HCT116 (cell line): ENCODE measurements at places on chromosomes 1 and 21. TPM values are rescaled to one million over a fixed set of nuclear protein-coding genes. Genes with fewer than 3 reads are reported as not detected.

- H3K4me1 ChIP-seq = no peaks in the 10 kb centered on the region
- H3K4me3 ChIP-seq = no peak overlapping the region
- H3K27ac ChIP-seq = no peak overlapping the region
- H3K36me3 ChIP-seq = no peaks in the 10 kb centered on the region
Measured at GRCh38 chr1:222525951-222526350, 22.0 kb downstream of the HHIPL2 start.

DNA sequence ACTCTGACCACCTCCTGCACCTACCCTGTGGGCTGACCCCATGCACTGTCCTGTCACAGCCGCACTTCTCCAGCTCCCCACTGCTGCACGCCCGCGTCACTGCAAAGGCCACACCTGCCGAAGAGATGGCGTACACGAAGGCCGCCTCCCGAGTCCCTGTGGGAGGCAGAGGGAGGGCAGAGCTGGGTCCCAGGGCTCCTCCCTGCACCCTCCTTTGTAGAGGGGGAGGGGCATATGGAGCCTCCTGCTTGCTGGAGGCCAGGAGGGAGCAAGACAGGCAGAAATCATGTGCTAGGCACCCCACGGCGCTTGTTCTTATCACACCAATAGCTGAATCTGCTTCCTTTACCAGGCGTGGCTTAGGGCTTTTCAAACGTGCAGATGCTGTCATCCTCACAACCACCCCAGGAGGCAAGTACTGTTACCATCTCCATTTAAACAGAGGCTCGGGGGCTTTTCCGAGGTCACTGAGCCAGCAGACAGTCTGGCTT lies 21.4 kb downstream of the WNT4 start:
- H3K4me3 ChIP-seq = no peak overlapping the region
- no peak overlapping the region for H3K27ac ChIP-seq
- no peak for DNase-seq
- no peaks in the 10 kb centered on the region for H3K27me3 ChIP-seq

DNA sequence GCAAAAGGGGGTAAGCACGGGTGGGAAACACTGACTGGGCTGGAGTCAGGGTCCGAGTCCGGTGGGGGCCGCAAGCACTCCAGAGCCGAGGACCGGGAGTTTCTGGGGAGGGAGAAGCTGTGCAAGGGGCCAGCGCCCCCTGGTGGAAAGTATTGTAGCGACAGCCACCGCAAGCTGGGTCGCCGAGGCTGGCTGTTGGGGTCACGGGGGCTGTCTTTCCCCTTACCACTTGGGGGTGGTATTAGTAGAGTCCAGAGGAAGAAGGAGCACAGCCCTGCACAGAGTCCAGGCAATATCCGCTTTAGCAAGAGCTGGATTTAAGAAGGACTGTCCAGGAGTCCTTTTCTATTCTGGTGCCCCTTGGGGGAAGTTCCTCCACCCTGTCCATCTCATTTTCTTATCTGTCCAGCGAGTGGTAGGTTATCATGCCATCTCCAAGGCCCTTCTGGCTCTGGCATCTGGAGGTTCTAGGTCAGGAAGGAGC lies 17.9 kb upstream of the ETV3 start:
- H3K4me3 ChIP-seq = peak overlapping the region; percentile 23
- no peaks in the 10 kb centered on the region for H3K27me3 ChIP-seq
- no peak overlapping the region for H3K27ac ChIP-seq
- peak; percentile 48 for DNase-seq
- H3K4me1 ChIP-seq = peaks cover 8% of the 10 kb centered on the region; the same call in 1 of the 2 replicates

DNA sequence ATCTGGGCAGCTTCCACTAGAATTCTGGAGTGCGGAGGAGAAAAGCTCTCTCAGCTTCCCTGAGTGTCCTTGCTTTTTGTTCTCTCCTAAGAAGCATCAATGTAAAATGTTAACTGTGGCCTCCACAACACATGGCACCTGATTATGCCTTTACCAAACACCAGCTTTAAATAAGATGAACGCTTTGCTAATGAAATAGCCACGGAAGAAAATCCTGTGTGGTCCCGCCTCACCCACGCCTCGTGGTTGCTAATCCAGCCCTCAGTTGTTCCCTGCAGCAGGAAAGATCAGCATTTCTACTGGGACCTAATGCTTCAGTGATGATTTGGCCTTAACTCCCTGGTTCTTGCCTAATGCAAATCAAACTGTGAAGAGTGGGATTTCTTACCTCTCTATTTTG lies 1.8 kb upstream of the ERG start:
- DNase-seq = no peak
- H3K27me3 ChIP-seq = peaks cover 34% of the 10 kb centered on the region
- no peak overlapping the region for H3K4me3 ChIP-seq

- no peaks in the 10 kb centered on the region for H3K27me3 ChIP-seq
- H3K4me3 ChIP-seq = no peak overlapping the region
- no peaks in the 10 kb centered on the region; the same call in 1 of the 2 replicates for H3K4me1 ChIP-seq
- DNase-seq = no peak
Measured at GRCh38 chr21:45535341-45536081, 6.7 kb downstream of the SLC19A1 start.

GRCh38 chr1:114290776-114291175 lies 137.1 kb upstream of the SYT6 start:
- no peak overlapping the region for H3K27ac ChIP-seq
- H3K4me1 ChIP-seq = no peaks in the 10 kb centered on the region
- H3K27me3 ChIP-seq = 0 out of 2 replicates have a peak, but pooled peaks cover 3% of the 10 kb centered on the region
- H3K4me3 ChIP-seq = no peak overlapping the region
- H3K36me3 ChIP-seq = no peaks in the 10 kb centered on the region

DNA sequence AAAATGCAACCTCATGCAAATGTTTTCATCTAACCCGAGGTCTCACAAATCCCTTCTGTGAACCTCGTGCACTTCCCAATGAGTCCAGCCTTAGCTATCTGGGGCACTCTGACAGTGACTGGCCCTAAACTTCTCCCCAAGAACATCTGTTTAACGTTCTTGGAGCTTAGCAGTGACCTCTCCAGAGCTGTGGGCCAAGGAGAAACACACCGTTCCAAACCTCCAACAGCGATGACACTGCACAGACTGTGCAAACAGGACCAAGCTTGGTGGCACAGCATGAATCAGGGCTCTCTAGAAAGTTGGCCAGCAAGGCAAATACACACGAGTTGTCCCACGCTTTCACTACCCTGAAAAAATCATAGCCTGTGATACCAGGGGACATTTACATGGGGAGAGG lies 15.8 kb downstream of the BEND5 start:
- no peak for DNase-seq
- no peaks in the 10 kb centered on the region for H3K4me1 ChIP-seq
- H3K36me3 ChIP-seq = no peaks in the 10 kb centered on the region

DNA sequence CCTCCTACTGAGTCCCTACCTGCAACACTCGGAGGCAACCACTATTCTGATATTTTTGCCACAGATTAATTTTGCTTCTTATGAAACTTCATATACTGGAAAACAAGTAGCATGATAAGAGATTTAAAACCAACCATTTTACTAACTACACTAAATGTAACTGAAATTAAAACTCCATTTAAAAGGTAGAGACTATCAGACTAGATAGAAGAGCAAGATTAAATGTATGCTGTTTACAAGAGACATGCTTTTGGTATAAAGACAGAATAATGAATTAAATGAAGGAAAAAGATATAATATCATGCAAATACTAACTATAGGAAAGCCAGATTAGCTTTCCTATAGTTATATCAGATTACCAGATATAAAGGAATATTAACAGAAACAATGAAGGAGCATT lies 175.9 kb downstream of the DYRK1A start:
- no peaks in the 10 kb centered on the region for H3K27me3 ChIP-seq
- no peak overlapping the region for H3K4me3 ChIP-seq
- H3K4me1 ChIP-seq = peaks cover 5% of the 10 kb centered on the region; the same call in 1 of the 2 replicates
- no peaks in the 10 kb centered on the region for H3K36me3 ChIP-seq
- DNase-seq = no peak
- H3K27ac ChIP-seq = no peak overlapping the region

DNA sequence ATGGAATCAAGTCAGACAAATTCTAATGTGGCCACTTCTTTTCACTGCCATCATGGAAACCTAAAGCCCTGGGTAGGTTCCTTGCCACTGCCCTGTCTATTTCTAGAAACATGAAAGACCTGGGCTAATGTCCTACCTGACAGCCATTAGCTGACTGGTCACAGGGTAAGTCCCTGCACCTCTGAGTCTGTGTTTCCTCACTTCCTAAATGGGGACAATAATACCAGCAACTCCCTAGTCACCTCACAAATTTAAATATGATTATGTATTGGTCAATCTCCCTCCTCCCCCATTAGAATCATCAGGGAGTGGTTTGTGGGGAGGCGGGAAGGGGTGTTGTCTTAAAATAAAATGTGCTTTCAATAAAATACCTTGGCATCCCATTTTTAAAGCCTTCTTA lies 2.2 kb downstream of the CREG1 start:
- no peaks in the 10 kb centered on the region; the same call in 1 of the 2 replicates for H3K36me3 ChIP-seq
- H3K27ac ChIP-seq = no peak overlapping the region
- H3K4me3 ChIP-seq = no peak overlapping the region
- peaks cover 12% of the 10 kb centered on the region; the same call in 1 of the 2 replicates for H3K4me1 ChIP-seq

GRCh38 chr1:31801458-31801857 lies 14.4 kb downstream of the SPOCD1 start:
- H3K4me1 ChIP-seq = peaks cover 36% of the 10 kb centered on the region
- no peak overlapping the region for H3K4me3 ChIP-seq
- no peak overlapping the region for H3K27ac ChIP-seq
- H3K27me3 ChIP-seq = no peaks in the 10 kb centered on the region

DNA sequence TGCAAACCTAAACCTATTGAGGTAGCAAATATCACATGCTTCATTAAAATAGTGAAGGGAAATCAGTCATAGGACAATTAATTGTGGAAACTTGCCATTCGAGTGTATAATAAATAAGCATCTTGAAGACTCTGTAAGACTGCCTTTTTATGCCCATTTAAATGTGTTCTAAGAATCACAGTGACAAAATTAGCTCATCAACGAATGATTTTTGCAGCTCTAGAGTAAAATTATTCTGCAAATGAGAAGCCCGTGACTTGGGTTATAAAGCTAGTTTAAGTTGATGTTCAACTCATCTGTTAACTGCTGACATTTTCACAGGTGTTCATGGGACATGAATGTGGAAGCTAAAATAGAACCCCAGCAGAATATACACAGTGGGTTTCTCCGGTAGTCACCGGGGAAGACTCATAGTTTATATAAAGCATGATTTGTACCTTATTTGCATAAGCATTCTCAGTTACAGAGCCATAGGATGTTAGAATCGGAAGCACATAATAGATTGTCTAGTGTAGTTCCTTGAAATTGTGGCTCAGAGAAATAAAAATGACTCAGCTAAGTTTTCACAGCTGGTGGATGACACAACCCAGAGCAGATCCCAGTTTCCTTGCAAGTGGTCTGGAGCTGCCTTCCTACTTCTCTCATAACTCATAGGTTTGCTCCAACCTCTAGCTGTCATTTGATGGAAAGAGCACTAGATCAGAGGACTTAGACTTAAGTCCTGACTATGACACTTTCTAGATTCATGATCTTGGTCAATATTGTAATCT lies 107.3 kb downstream of the UCHL5 start:
- no peak for DNase-seq
- H3K27me3 ChIP-seq = no peaks in the 10 kb centered on the region
- H3K27ac ChIP-seq = no peak overlapping the region
- peaks cover 8% of the 10 kb centered on the region for H3K36me3 ChIP-seq
- no peaks in the 10 kb centered on the region for H3K4me1 ChIP-seq
- no peak overlapping the region for H3K4me3 ChIP-seq

DNA sequence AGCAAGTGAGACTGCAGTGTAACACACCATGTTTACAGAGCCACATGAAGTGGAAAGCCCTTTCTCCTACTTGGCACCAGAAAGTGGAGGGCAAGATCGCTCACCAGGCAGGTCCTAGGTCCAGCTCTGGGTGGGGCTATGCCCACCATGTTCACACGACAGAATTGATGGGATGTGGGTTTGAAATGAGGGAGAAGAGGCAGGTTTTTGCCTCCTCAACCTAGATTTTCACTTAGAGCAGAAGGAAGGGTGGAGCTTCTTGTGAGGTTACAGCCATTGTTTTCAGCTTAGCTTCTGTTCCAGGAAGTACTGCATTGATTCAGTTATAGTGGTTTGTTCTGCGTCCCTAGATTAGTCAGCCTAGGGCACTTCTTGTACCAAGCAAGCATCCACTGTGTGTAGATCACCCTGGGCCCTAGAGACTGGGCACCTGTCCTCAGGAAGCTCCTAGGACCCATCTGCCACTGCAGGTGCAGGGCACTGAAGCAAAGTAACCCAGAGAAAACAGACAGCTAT lies 2.3 kb downstream of the CD53 start:
- no peak overlapping the region for H3K27ac ChIP-seq
- peaks cover 4% of the 10 kb centered on the region; the same call in 1 of the 2 replicates for H3K27me3 ChIP-seq
- H3K4me3 ChIP-seq = no peak overlapping the region
- H3K4me1 ChIP-seq = peaks cover 4% of the 10 kb centered on the region; the same call in 1 of the 2 replicates
- DNase-seq = no peak

NTPCR gene
- 34.2 TPM for total RNA-seq

XKR8 gene
- total RNA-seq = 11.0 TPM

TTC39A gene
- total RNA-seq = 15.4 TPM

MMEL1 gene
- 2.7 TPM for total RNA-seq

C1orf141 gene
- not detected for total RNA-seq

DNAI4 gene
- 3.9 TPM for total RNA-seq

SLC1A7 gene
- not detected for total RNA-seq

SPSB1 gene
- 10.8 TPM for total RNA-seq

SH2D1B gene
- total RNA-seq = 0.12 TPM
